ENCODE measurements at places on chromosomes 1 and 21.

DNA sequence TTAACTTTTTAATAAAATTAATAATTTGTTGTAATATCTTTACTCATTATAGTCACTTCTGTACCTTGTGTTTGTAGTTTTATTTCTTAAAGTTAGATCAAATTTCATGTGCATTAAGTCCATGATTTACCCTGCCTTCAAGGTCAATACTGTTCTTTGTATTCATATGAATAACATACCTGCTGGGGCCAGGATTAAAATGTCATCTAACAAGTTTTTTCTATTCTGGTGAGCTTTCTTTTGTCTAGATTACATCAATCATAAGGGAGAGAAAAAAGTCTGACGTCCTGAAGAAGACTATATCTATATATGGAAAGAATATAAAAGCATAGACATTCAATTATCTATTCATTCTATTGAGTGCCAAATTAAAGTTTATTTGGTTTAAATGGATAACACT, 232.6 kb downstream of the COL11A1 start:
- no peak for DNase-seq

DNA sequence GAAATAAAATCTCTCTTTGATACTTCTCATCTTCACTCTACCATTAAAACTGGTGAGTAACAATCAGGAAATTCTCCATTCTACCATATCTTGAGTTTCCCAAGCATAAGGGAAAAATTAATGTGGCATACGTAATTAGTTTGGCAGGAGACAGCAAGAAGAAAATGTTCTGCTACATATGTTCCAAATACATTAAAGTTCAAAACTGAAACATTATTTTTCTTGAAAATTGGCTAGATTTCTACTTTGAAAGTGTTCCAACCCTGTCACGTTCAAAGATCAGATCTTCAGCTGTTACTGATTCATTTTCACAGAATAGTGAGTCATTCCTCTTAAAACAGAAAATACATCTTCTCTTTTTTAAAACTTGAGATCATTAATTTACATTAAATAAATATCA, 48.5 kb downstream of the PIGK start:
- DNase-seq = no peak

DNA sequence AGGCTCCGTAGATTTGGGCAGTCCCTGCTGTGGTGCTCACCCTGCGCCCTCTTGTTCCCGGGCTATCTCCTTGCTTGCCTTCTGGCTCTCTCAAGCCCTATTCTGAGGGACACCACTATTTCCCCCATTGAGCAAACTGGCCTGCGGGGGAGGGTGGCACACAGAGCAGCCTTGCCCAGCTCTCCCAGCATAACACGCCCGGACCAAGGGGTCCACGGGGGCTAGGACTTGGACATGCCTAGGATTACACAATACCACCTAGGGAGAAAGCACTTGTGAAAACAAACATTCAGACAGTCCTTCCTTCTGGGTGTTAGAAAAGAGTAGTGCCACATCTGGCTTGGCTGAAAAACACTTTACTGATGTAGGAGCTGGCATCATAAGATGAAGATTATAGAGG, 7.4 kb downstream of the TADA1 start:
- DNase-seq = no peak

DNA sequence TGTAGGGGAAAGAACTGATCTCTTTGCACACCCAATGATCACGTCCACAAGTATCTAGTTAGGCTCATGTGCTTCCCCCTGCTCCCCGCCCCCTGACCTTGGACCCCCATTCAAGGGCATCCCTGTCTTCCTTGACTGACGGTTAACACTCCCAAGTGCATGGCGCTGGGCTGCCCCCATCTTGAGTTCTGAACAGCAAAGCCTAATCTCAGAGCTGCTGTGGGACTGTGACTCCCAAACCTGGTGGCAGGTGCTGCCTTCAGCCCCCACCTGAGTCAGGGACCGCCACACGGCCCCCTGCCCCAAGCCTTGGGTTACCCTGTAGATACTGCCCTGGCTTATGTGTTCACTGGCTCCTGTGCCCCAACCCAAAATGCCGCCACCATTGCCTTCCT, 925 bp downstream of the TNNI1 start:
- DNase-seq = no peak

GRCh38 chr1:81937791-81938450, 137.2 kb downstream of the ADGRL2 start:
- no peak for DNase-seq

GRCh38 chr1:67052741-67053534, 1.0 kb downstream of the SLC35D1 start:
- no peak for DNase-seq

DNA sequence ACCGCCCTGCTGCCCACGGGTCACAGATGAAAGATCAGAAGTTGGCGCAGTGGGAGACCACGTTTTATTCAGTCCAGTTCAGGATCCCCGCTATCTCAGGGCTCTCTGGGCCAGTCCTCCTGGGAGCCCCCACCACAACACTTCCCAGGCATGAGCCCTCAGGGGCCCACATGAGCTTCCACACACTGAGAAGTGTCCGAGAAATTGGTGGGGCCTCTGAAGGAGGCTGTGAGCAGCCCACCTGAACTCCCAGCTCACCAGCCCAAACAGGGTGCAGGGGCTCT, 12.1 kb downstream of the TRIM46 start:
- DNase-seq = no peak

GRCh38 chr1:109909561-109909960, 1.1 kb upstream of the CSF1 start:
- DNase-seq = no peak
